Stimulated activated CD8-positive, alpha-beta memory T cell treated with anti-CD3 and anti-CD28 coated beads, Interleukin-7, amount 100 ng/mL, for 48 hours (primary cell): ENCODE measurements at places on chromosomes 2 and 18.

- DNase-seq = no peak
Measured at GRCh38 chr2:140998577-140998976, 1132.2 kb downstream of the LRP1B start.

DNA sequence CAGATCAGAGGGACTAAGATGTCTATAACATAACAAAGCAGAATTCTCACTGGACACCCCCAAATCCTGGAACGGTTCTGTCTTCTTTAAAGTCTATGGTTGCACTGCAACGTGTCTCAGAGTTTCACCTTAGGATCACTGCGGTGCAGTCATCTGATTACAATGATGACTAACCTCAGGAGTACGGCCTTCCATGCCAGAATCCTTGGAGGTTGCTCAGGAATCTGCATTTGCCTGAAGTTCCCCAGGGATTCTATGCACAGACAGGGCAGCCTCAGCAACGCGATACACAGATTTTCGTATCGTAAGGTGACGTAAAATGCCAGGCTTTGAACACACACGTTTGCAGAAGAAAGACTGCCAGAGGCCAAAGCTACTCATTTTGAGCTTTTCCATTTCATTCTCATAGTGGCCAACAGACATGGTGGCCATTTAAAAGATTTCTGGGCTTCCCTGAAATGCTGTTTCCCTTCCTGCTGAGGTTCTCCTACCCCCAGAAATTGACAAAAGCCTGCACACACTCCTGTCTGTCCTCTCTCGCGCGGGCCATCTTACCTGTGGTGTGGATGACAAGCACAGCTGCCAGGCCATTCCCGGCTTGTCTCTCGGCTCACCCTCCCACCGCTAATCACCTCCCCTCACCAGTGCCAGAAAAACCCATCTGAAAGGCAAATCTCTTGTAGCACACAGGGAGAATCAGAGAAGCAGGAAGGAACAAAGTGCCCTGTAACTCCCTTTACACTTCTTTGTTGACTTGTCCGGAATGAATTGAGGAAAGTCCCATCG, 148.8 kb downstream of the ACKR3 start:
- no peak for DNase-seq

DNA sequence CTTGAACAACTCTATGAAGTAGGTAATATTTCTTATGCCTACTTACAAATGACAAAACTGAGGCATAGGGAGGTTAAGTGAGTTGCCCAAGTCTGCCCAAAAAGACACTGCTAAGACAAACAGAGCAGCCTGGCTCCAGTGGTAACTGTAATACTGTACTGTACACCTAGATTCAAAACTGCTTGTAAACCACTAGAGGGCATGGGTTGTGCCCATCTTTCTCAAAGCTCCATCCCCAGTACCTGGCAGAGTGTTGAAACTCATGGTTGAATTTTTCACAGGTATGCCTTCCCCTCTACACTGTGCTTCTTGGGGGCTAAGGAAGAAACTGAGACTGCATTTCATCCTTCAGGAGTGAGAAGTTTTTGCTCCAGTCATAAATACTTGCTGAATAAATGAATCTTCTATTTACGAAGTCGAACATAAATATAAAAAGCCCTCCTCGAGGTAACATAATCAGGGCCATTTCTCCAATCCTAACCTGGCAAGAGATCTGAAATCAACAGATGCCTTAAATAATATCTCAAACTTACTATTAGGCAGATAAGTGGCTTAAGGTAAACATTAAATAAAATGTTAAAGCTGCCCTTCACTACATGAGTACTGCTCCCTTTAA, 2.0 kb downstream of the PPP4R1 start:
- DNase-seq = no peak

- no peak for DNase-seq
Measured at GRCh38 chr2:104428155-104428554, 425.8 kb upstream of the POU3F3 start.

DNA sequence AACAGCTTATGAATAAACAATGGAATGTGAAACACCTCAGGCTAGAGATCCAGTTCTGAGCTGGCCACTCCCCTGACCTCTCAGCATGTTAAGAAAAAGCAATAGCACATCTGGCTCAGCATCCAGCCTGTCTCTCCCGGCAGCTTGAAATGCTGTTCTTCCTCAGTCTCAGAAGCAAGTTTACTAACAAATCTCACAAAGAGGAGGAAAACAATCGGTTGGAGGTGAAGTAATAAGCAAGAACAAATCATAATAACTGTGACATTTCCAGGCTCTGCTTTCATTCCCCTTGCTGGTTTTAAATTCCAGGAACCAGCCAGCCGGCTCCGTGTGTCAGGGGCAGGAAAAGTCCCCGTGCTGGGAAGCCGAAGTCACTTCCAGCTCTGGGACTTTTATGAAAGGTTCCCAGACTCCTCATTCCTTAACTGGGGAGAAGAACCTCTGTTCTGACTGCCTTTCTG, 133.9 kb upstream of the ARL4C start:
- no peak for DNase-seq

- DNase-seq = no peak
Measured at GRCh38 chr2:28521663-28522062, 25.8 kb downstream of the PLB1 start.

DNA sequence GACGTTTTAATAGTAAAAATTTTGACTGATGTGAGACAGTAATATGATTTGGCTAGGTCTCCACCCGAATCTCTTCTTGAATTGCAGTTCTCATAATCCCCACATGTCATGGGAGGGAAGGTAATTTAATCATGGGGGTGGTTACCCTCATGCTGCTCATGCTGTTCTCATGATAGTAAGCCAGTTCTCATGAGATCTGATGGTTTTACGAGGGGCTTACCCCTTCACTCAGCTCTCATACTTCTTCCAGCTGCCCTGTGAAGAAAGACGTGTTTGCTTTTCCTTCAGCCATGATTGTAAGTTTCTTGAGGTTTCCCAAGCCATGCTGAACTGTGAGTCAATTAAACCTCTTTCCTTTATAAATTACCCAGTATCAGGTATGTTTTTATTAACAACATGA, 327.0 kb upstream of the CDH7 start:
- DNase-seq = no peak

GRCh38 chr2:20188201-20188600, 36.7 kb downstream of the SDC1 start:
- no peak for DNase-seq

GRCh38 chr18:62450546-62451410, 72.0 kb upstream of the ZCCHC2 start:
- DNase-seq = no peak

DNA sequence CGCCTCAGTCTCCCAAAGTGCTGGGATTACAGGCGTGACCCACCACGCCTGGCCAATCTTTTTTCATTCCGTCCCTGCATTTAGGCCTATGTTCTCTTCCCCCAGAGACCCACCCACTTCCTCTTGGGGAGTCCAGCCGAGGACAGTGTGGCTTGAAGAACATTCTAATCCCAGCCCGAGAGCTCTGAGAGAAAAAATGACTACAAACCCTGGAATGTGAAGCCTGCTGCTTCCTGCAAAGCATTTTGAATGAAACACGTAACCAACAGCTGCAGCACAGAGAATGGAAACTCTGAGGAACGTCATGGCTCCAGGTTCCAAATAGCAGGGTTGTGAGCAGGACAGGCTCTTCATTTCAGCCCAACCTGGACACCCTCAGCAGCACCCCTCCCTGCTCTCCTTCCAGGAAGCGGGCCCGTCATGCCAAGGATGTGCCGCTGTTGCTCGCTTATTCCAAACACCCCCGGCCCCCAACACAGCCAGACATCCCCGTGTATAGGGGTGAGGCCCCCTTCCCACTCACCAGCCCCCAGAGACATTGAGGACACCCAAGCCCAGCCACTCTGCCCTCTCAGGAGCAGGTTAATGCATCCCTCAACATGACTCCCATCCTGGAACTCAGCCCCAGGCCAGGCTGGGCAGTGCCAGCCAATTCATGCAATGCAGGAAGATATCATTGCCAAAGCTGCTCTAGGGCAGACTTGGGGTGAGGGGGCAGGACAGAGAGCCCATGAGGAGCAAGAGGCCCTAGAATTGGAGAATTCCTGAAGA, 139.8 kb downstream of the ZFP36L2 start:
- no peak for DNase-seq

GRCh38 chr2:15769676-15770547, 170.4 kb upstream of the MYCN start:
- no peak for DNase-seq

GRCh38 chr2:222238072-222238471, 60.7 kb downstream of the PAX3 start:
- DNase-seq = no peak

- DNase-seq = no peak
Measured at GRCh38 chr2:226916669-226917068, 80.8 kb downstream of the RHBDD1 start.

DNA sequence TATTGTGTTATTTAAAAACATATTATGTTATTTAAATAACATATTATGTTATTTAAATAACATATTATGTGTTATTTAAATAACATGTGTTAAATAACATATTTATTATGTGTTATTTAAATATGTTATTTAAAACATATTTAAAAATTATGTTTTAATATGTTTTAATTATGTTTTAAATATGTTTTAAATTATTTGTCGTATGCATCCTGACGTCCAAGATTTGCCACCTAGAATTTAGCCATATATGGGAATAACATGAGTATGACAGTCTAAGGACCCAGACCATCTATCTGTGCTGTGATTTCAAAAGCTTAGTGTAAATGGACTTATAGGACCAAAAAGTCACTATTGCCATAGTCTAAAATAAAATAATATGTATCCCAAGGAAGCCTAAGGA, 484.3 kb upstream of the KLHL29 start:
- DNase-seq = no peak

GRCh38 chr2:99825630-99826029, 316.8 kb downstream of the AFF3 start:
- DNase-seq = no peak
